ENCODE measurements at places on chromosomes 2 and 18.

GRCh38 chr2:88698027-88698413 is 6.5 kb downstream of the RPIA start:
- DNase-seq = no peak

DNA sequence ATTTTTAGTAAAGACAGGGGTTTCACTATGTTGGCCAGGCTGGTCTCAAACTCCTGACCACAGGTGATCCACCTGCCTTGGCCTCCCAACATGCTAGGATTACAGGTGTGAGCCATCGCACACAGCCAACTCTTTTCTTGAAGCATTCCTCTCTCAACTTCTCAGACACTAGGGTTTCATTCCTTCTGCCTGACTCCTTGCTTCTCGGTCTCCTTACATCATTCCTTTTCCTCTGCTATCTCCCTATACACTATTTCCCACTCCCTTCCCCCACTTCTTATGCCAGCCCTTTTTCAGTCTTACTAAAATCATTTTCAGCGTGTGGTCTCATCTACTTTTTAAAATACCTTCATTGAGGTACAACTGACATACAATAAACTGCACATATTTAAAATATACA is 6.1 kb downstream of the SOS1 start:
- DNase-seq = no peak

- peak; percentile 20 for DNase-seq
Observed at GRCh38 chr2:195659114-195659513, 2.1 kb downstream of the SLC39A10 start.

DNA sequence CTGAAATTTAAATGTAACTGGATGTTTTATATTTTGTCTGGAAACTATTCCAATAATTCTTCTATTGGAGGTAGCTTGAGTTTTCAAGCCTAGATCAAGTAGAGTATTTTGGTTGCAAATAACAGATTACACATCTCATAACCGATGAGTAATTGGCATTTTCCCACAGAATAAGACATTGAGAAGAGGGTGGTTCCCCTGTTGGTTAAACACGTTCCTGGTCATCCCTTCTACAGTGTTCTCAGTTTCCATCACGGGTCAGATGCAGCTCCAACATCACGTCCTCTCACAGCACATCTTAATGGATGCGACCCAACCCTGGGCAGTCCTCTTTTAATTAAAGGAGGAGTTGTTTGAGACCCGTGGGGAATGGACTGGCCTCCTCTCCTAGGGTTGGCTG is 149.0 kb upstream of the ZNF516 start:
- no peak for DNase-seq

DNA sequence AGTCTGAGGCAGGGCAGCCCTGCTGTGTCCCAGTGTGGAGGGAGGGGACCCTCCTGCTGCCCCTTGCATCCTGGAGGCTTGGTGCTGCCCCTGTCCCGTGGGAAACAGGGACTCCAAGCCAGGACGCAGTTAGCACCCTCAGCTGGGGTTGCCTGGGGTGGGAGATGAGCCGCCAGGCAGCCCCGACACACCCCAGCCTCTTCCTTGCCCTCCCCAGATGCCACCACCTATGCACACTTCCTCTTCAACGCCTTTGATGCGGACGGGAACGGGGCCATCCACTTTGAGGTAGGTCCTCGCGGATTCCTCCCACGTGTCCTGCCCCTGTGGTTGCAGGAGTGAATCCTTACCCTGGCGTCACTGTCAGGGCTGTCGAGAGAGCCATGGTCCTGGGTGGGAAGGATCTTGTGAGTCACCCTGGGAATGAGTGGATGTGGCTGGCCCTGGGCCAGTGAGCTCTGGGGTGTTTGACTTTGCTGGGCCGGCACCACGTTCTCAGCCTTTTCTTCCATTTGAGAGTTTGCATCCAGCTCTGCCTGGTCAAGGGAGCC is 27.5 kb upstream of the FAHD2A start:
- DNase-seq = peak; percentile 51

DNA sequence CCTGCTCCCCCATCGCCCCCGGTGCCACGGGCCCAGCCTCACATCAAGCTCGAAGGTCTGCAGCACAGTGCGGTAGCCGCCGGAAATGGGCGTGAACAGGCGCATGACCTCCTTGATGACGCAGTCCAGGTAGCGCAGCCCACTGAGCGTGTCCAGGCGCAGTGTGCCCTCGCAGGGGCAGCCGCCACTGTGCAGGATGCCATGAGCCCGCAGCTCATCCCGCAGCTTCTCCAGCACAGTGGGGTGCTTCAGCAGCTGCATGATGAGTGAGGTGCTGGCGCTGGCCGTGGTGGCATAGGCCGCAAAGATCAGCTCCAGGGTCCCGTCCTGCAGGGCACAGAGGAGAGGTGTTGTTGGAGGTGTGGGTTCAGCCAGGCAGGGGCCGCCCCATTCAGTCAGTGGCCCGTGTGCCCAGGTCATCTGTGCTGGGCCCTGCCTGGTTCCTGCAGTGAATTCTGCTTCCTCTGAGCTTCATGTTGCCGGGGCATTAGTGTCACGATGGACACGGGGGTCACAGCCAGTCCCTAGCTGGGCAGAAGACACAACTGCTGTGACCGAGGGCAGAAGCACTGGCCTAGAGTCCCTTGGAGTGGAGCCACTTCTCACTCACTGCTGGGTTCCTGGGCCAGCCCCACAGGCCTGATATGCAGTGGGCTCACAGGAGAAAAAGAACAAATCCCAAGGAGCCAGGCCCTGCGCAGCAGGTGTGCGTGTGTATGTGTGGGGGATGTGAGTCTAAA is 14.5 kb downstream of the CYP26B1 start:
- DNase-seq = no peak

GRCh38 chr2:190482451-190482850 is 52.1 kb downstream of the NEMP2 start:
- DNase-seq = no peak

DNA sequence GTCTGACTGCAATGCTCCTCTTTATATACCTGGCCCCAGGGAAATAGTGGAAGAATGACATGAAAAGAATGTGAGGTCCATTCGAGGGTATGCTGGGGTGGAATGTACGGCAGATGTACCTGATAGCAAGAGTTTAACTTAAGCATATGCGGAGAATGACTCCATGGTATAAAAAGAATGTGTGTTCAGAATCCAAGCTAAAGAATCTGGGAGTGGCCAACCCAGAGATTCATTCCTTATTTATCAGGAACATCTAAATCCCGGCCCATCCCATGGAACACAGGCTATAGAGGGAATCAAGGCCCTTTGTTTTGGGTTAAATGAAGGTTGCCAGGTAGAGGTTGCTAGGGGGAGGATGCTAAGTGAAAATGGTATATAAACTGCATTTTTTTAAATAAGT is 150.0 kb downstream of the ZNF385B start:
- DNase-seq = no peak

- DNase-seq = no peak
Observed at GRCh38 chr2:222796413-222797103, 64.3 kb upstream of the ACSL3 start.

- DNase-seq = no peak
Observed at GRCh38 chr2:148623086-148623485, 21.5 kb upstream of the EPC2 start.

DNA sequence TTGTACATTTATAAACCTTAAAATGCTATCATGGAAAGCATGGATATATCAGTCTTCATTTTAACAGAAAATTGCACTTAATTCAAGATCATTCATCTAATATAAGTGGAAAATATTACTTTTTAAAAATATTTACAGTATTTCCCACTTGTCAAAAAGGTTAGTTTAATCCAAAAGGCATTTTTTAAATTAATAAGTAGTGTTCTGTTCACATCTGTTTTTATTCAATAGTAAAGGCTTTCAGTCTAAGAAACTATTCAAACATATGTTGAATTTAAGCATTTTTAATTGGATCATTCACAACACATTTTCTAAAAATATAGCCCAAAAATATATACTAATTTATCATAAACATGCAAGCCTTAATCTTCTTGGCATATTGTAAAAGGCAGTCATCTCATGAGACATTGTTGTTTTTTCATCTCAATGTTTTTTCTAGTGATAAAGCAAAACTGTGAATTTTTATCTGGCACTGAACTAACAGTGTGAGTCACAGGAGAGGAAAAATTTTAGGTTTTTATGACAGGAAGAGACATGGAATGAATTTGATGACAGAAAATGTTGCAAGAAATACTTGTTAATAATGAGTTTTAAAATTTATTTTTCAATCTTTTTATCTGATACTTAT is 1642.5 kb upstream of the TMEFF2 start:
- no peak for DNase-seq

- no peak for DNase-seq
Observed at GRCh38 chr2:198597648-198598047, 793.3 kb downstream of the PLCL1 start.

DNA sequence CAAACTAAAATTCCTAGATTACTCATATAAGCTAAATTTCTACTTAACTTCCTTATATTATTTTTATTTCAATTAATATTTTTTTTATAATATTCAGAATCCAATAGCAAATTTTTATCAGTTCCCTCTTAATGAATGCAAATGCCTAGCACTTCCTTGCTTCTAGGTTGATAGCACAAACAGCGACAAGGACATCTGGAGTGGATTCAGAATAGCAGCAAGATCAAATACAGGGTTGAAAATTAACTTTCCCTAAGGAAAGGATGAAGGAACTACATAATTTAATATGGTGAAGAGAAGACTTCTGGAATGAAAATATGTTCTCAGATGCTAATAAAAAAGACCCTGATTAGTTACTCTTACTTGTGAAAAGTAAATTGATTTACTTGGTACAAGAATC is 64.5 kb downstream of the PIGN start:
- no peak for DNase-seq

DNA sequence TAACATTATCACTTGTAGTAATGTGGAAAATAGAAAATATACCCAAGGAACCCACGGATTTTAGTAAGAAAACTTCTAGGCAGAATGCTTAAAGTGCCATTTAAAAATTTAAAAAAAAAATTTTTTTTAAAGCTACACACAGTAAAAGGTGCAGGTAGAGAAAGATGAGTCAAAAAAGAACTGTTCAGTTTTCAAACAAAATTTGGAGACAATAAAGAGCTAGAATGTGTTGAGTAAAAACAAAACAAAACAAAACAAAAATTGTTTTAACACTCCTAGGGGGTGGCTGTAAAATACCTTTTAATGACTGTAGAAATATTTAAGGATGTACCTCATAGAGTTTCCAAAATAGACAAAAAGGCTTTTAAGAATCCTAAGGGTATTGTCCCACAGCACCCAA is 212.0 kb downstream of the TGIF1 start:
- DNase-seq = no peak

- DNase-seq = no peak
Observed at GRCh38 chr2:43152186-43152585, 74.2 kb downstream of the ZFP36L2 start.

- no peak for DNase-seq
Observed at GRCh38 chr18:7872569-7872968, 305.5 kb downstream of the PTPRM start.

- DNase-seq = no peak
Observed at GRCh38 chr2:1721706-1722646, 22.3 kb downstream of the PXDN start.

DNA sequence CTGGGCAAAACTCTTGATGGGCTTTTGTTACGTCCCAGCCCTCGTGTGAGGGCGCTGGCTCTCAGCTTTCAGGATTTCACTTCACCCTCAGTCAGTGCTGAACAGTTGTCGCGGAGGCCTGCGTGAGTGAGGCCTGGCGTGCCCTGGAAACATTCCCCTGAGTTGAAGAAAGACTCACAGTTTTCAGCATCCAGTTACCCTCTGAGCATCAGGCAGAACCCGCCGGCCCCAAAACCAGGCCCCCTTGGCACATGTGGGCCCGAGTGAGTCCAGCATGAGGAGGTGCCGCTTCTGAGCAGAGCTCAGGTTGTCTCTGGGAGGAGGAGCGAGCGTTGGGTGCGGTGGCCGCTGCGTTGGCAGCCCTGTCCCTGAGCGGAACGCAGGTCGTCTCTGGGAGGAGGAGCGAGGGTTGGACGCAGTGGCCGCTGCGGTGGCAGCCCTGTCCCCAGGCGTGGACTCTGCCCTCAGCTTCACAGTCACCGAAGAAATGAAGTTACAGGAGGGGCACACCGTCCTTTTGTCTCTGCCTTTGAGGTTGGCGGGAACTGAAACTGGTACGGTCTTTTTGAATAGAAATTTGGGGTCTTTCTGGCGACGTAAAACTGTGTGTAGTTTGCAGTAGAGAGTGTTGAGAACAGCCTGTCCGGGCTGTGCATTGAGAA is at the start of gene NEU4:
NEU4 (plus strand) TSS at position 473 of the 662 bp plus-strand sequence. CDS start 5,292 bp downstream, outside the sequence.
- no peak for DNase-seq

DNA sequence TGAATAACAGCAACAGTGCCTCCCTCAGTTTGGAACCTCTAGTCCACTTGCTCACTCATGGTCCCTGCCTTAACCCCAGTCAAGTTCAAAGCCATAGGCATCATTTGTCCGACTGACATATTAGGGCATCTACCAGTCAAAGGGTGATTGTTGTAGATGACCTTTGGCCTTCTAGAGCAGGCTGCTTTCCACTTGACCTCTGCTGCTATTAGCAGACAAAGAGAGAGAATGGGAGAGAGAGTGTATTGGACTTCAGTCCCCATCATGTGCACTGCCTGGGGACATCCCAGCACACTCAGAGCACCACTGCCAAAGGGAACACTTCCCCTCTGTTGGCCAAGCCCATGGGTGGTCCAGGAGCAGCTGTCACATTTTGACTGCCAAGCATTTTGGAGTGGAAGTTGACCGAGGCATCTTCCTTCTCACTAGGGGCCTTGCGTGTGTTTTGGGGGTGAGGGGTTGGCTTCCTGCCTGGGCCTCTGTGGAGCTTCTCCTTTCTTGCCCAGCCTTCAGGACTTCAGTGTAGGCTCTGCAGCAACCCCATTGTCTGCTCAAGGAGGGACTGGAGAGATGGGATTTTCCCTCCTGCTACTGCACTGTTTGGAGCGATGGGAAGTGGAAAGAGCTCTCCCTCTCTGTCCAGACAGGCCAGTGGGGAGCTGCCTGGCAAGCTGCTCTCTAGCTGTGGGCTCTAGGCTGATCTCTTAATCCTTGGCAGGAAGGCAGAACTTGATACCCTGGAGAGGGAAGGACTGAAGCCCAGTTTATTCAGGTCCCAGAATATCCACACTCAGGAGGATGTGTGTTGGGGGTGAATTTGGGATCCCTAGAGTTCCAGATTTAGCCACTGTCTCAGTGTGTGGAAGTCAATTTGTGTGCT is 68.1 kb downstream of the TMEM247 start:
- DNase-seq = no peak

DNA sequence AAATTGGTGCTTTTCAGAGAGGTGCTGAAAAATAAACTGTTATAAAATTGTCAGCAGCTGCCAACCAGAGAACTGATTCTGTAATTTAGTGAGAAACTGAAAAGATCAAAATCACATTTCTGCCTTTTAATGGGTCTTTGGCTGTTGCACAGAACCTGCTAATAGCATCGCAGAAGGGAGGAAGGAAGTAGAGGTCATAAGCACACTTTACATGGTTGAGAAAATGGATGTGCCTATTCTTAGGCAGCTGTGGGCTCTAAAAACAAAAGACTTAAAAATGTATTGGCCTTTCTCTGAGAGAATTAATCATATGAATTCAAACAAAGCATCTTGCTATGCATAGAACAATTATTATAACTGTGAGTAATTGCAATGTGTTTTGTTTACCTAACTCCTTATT is 1186.9 kb downstream of the DSC3 start:
- DNase-seq = no peak

GRCh38 chr2:108447947-108448677 is 894 bp upstream of the GCC2 start:
- no peak for DNase-seq

- DNase-seq = no peak
Observed at GRCh38 chr2:204695506-204695905, 150.2 kb downstream of the PARD3B start.

Measured in DND-41 (cell line).